Thymus (tissue), 14 donors: ENCODE measurements at places on chromosomes 16 and 17. TPM values are rescaled to one million over a fixed set of nuclear protein-coding genes. Genes with fewer than 3 reads are reported as not detected.

GRCh38 chr16:66954097-66954659 lies 6.9 kb upstream of the CES3 start:
- H3K36me3 ChIP-seq, result no peaks in the 10 kb centered on the region
- peak; percentile 63 for DNase-seq
- H3K27ac ChIP-seq, result no peak overlapping the region
- H3K4me3 ChIP-seq, result no peak overlapping the region

The ZNF469 gene
- 0.61 TPM for total RNA-seq

The MGAT5B gene
- 0.09 TPM for total RNA-seq

- H3K27me3 ChIP-seq, result no peaks in the 10 kb centered on the region
- DNase-seq, result no peak
- H3K27ac ChIP-seq, result no peak overlapping the region
- peaks cover 44% of the 10 kb centered on the region for H3K36me3 ChIP-seq
- H3K4me3 ChIP-seq, result no peak overlapping the region
Measured at GRCh38 chr17:18187821-18188761, 4.5 kb downstream of the ALKBH5 start.

The GPR142 gene
- 0.09 TPM for total RNA-seq

DNA sequence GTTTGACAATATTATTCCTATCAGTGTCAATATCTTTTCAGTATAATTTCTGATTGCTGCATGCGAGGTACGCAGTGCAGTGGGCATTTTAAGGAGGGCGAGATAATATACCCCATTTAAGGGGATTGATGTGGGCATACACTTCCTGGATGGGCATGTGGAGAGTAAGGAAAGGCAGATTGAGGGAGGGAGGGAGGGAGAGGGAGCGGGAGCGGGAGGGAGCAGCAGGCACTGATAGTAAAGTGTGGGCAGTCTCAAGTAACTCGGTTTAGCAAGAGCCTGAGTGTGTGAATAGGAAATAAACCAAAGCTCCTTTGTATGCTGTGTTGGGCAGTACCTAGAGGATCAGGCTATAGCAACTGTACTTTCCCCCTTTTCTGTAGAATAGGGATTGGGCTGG lies 5.1 kb downstream of the BPTF start:
- peaks cover 13% of the 10 kb centered on the region for H3K4me1 ChIP-seq
- no peak for DNase-seq
- H3K36me3 ChIP-seq, result peaks cover 21% of the 10 kb centered on the region

The UBN1 gene
- total RNA-seq, result 12.9 TPM

DNA sequence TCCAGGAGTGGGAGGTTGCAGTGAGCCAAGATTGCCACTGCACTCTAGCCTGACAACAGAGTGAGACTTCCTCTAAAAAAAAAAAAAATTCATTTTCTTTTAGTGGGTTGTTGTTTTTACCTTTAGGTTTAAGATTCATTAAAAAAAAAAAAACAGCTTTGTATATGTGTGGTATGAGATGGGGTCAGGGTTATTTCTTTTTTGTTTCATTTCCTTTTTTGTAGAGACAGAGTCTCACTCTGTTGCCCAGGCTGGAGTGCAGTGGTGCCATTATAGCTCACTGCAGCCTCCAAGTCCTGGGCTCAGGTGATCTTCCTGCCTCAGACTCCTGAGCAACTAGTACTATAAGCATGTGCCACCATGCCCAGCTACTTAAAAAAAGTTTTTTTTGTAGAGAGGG lies 47.0 kb downstream of the BCAS3 start:
- H3K4me3 ChIP-seq, result no peak overlapping the region
- no peaks in the 10 kb centered on the region for H3K4me1 ChIP-seq
- H3K27me3 ChIP-seq, result no peaks in the 10 kb centered on the region
- no peak overlapping the region for H3K27ac ChIP-seq

The GAS2L2 gene
- not detected for total RNA-seq

The CA7 gene
- total RNA-seq, result 0.19 TPM

GRCh38 chr16:10964891-10965326 lies 20.5 kb downstream of the CLEC16A start:
- H3K27ac ChIP-seq, result no peak overlapping the region
- no peaks in the 10 kb centered on the region for H3K27me3 ChIP-seq
- peaks cover 3% of the 10 kb centered on the region for H3K4me1 ChIP-seq
- H3K4me3 ChIP-seq, result no peak overlapping the region
- DNase-seq, result no peak

DNA sequence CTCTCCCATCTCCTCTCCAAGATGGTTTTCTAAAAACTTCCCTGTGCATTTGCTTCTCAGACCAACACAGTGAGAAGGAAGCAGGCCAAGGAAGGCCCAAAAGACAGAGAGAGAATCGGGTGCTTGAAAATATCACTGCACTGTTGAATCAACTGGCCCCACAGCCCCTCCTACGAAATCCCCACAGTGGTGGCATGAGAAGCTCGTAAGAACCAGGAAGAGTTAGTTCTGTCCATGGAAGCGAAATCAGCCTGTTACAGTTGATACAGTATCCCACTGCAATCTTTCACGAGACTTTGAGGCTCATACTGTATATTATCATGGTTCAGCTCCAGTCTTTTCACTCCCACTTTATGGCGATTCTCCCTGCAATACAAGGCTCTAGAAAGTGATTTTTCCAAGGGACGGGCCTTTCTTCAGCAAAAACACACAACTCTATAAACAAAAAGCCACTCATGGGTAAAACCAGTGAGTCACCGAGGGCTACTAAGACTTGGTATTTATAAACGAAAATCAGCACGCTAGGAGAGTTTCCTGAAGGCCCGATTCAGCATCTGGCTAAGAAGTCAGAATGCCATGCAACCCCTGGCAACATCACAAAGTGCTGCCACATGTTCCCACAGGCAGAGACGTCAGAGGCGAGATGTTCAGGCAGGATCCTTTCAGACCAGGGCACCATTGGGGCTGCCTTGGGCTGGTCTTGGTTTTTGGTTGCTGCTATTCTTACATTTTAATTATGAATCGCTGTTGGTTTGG lies 185.7 kb downstream of the IRX5 start:
- DNase-seq, result no peak
- H3K27ac ChIP-seq, result no peak overlapping the region
- no peaks in the 10 kb centered on the region for H3K36me3 ChIP-seq
- H3K4me1 ChIP-seq, result no peaks in the 10 kb centered on the region

- peak overlapping the region; percentile 61 for H3K27ac ChIP-seq
- H3K4me1 ChIP-seq, result peaks cover 9% of the 10 kb centered on the region
- H3K36me3 ChIP-seq, result peaks cover 11% of the 10 kb centered on the region
- H3K4me3 ChIP-seq, result no peak overlapping the region
- no peak for DNase-seq
Measured at GRCh38 chr17:1577182-1577581, 14.6 kb upstream of the PITPNA start.

The FA2H gene
- total RNA-seq, result 2.0 TPM

The SOST gene
- 0.14 TPM for total RNA-seq

The KAT7 gene
- total RNA-seq, result 28.9 TPM

The MYH1 gene
- under 0.01 TPM for total RNA-seq
